Gastroesophageal sphincter (tissue), 4 donors: ENCODE measurements at places on chromosomes 2 and 18. TPM values are rescaled to one million over a fixed set of nuclear protein-coding genes. Genes with fewer than 3 reads are reported as not detected.
A peak's percentile ranks its signal among the peaks of the same experiment; 100 is the strongest.

GRCh38 chr2:98479959-98480524 is 35.4 kb downstream of the INPP4A start:
- no peaks in the 10 kb centered on the region for H3K27me3 ChIP-seq
- no peaks in the 10 kb centered on the region for H3K36me3 ChIP-seq
- H3K4me3 ChIP-seq: no peak overlapping the region
- H3K4me1 ChIP-seq: peaks cover 48% of the 10 kb centered on the region

GRCh38 chr18:3329471-3329870 is 67.5 kb downstream of the MYL12B start:
- no peak overlapping the region for H3K27ac ChIP-seq
- H3K27me3 ChIP-seq: peaks cover 4% of the 10 kb centered on the region
- no peak overlapping the region for H3K4me3 ChIP-seq
- no peak for ATAC-seq
- no peaks in the 10 kb centered on the region for H3K4me1 ChIP-seq
- no peaks in the 10 kb centered on the region for H3K36me3 ChIP-seq

GRCh38 chr2:80348953-80349352 is 44.4 kb upstream of the LRRTM1 start:
- H3K4me1 ChIP-seq: no peaks in the 10 kb centered on the region
- no peak overlapping the region for H3K4me3 ChIP-seq
- no peaks in the 10 kb centered on the region for H3K27me3 ChIP-seq
- no peak overlapping the region for H3K27ac ChIP-seq
- H3K36me3 ChIP-seq: no peaks in the 10 kb centered on the region
- no peak for ATAC-seq

GRCh38 chr2:47751856-47752414 is 31.0 kb upstream of the MSH6 start:
- ATAC-seq: no peak
- H3K27ac ChIP-seq: no peak overlapping the region
- H3K4me3 ChIP-seq: no peak overlapping the region
- H3K27me3 ChIP-seq: peaks cover 9% of the 10 kb centered on the region
- H3K36me3 ChIP-seq: no peaks in the 10 kb centered on the region

DNA sequence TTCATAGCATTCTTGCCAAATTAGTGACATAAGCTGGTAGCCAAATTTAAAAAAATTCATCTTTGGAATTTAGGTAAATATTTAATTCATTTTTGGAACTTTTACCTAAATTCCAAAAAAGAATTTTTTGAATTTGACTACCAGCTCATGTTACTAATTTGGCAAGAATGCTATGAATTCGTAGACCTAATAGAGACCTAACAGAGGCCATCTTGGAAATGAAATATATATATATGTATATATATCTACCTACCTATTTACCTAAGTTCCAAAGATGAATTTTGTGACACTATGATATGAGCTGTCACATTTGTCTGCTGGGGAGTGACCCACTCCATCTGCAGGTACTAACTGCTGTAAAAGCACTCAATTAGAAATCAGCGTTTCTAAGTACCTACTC is 65.6 kb downstream of the MYOM1 start:
- H3K4me1 ChIP-seq: no peaks in the 10 kb centered on the region
- no peak overlapping the region for H3K27ac ChIP-seq
- no peak for ATAC-seq
- H3K4me3 ChIP-seq: no peak overlapping the region
- peaks cover 7% of the 10 kb centered on the region for H3K36me3 ChIP-seq

- H3K4me3 ChIP-seq: no peak overlapping the region
- H3K4me1 ChIP-seq: no peaks in the 10 kb centered on the region
- H3K27me3 ChIP-seq: no peaks in the 10 kb centered on the region
- ATAC-seq: no peak
- no peak overlapping the region for H3K27ac ChIP-seq
These were observed 659.0 kb upstream of the CDH7 start for GRCh38 chr18:65091744-65092329.

GRCh38 chr2:62362561-62362960 is 143.4 kb downstream of the TMEM17 start:
- H3K4me1 ChIP-seq: no peaks in the 10 kb centered on the region
- no peaks in the 10 kb centered on the region for H3K27me3 ChIP-seq
- H3K4me3 ChIP-seq: no peak overlapping the region
- no peak overlapping the region for H3K27ac ChIP-seq
- H3K36me3 ChIP-seq: no peaks in the 10 kb centered on the region
- no peak for ATAC-seq

DNA sequence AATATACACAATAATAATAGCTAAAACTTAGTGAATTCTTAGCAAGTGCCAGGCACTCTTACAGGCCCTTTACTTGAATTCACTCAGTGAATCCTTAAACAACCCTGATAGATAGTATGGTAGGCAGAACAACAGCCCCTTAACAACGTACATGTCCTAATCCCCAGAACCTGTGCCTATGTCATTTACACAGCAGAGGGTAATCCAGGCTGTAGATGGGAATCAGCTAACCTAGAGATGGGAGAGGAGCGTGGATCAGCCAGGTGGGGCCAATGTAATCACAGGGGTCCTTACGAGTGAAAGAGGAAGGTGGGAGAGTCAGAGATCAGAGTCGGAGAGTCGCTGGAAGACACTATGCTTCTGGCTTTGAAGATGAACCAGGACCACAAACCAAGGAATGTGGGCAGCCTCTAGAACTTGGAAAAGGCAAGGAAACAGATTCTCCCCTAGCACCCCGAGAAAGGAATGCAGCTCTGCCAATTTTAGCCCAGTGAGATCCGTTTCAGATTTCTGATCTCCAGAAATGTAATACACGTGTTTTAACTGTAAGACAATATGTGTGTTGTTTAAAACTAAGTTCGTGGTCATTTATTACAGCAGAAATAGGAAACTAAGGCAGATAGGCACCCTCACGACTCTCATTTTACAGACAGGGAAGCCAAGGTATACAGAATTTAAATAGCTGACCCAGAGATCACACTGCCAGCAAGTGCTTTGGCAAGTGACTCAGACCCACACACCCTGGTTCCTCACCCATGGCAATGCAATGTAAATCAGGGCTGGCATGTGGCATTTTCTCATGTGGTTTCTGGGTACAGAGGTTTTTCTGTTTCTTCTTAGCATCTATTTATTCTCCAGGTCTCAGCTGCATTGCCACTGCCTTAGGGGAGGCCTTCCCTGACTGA is 68.9 kb downstream of the DOCK10 start:
- H3K36me3 ChIP-seq: no peaks in the 10 kb centered on the region
- no peaks in the 10 kb centered on the region for H3K27me3 ChIP-seq
- no peak for ATAC-seq

DNA sequence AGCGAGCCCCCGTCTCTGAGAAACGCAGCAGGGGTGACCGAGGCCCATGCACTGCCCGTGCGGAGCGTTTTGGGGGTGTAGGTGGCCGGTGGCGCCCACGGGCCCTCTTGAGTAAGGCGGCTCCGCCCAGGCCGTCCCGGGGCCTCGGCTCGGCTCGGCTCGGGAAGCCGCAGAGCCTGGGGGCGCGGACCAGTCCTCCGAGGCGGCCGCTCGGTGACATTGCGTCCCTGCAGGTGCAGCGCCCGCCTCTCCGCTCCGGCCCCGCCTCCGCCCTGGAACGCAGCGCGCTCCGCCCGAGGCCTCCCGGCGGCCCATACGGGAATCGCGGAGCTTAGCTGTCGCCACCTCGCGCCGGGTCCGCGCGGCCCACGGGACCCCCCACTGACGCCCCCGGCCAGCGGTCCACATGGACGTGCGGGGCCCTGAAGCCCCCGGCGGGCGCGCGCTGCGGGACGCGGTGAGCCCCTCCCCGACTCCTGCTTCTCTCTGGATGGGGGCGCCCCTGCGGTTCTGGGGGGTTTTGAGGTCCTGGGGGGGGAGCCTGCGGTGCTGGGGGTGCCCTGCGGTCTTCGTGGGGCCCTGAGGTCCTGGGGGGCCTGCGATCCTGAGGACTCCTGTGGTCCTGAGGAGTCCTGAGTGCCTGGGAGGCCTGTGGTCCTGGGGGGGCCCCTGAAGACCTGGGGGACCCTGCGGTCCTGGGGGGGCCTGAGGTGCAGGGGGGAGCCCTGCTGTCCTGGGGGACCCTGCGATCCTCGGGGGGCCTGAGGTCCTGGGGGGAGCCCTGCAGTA is at the start of gene HSBP1L1:
HSBP1L1 (plus strand) TSS at position 314 of the 789 bp plus-strand sequence; CDS start at position 407, 93 bp downstream.
- H3K27ac ChIP-seq: peak within 1 kb of the TSS; percentile 19
- no peaks in the 10 kb centered on the region for H3K36me3 ChIP-seq
- ATAC-seq: peak; percentile 87
- peak within 1 kb of the TSS; percentile 70 for H3K4me3 ChIP-seq

- ATAC-seq: no peak
- no peaks in the 10 kb centered on the region for H3K27me3 ChIP-seq
- no peak overlapping the region for H3K27ac ChIP-seq
- H3K36me3 ChIP-seq: no peaks in the 10 kb centered on the region
These were observed 272.3 kb upstream of the PKDCC start for GRCh38 chr2:41775366-41776025.

DNA sequence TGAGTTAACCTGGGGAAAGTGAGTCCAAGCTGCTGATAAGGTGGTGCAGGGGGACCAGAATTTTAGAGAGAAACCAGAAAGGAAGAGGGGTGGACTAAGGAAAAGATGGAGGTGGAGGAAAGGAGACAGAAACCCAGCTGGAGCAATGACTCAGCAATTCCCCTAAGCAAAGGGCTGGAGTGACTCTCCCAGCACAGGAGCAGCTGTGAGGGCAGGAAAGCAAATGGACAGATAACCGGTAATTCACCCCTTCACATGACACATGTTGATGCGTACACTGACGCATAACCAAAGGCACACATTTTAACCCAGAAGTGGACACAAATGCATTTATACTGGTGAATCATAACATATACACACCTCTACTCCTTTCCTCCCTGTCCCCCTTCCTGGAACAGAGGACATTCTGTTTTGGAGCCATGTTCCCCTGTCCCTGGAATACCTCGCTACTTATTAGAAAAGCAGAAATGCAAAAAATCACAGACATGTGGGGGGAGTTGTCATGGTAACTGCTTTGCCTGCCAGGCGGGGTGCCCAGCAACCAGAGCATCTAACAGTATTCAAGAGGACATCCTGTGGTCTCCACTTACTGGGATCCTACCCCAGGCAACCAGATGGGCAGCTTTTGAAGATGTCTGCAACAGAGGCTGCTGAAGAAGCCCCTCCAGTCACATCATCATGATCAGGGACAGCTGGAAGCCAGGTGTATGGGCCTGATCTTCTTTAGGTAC is 4.7 kb downstream of the CDK5R2 start:
- H3K4me3 ChIP-seq: no peak overlapping the region
- peaks cover 97% of the 10 kb centered on the region for H3K27me3 ChIP-seq
- H3K4me1 ChIP-seq: peaks cover 5% of the 10 kb centered on the region

- ATAC-seq: no peak
- H3K4me3 ChIP-seq: no peak overlapping the region
- H3K4me1 ChIP-seq: no peaks in the 10 kb centered on the region
- H3K36me3 ChIP-seq: no peaks in the 10 kb centered on the region
- no peaks in the 10 kb centered on the region for H3K27me3 ChIP-seq
These were observed 297.4 kb downstream of the CALCRL start for GRCh38 chr2:187150670-187151069.

- H3K36me3 ChIP-seq: no peaks in the 10 kb centered on the region
- no peaks in the 10 kb centered on the region for H3K27me3 ChIP-seq
- no peak overlapping the region for H3K4me3 ChIP-seq
- H3K4me1 ChIP-seq: peaks cover 24% of the 10 kb centered on the region
- peak; percentile 55 for ATAC-seq
- peak overlapping the region; percentile 67 for H3K27ac ChIP-seq
These were observed 36.9 kb downstream of the TRAK2 start for GRCh38 chr2:201414099-201415023.

- H3K27ac ChIP-seq: no peak overlapping the region
- H3K4me3 ChIP-seq: no peak overlapping the region
- no peaks in the 10 kb centered on the region for H3K27me3 ChIP-seq
- H3K36me3 ChIP-seq: peaks cover 15% of the 10 kb centered on the region
- peaks cover 5% of the 10 kb centered on the region for H3K4me1 ChIP-seq
These were observed 22.8 kb downstream of the TTLL4 start for GRCh38 chr2:218733171-218734021.

GRCh38 chr2:37180006-37180639 is 8.3 kb downstream of the SULT6B1 start:
- no peak for ATAC-seq
- H3K27me3 ChIP-seq: no peaks in the 10 kb centered on the region
- H3K4me1 ChIP-seq: no peaks in the 10 kb centered on the region
- no peak overlapping the region for H3K4me3 ChIP-seq

GRCh38 chr2:63425606-63426005 is 162.7 kb downstream of the WDPCP start:
- H3K36me3 ChIP-seq: peaks cover 14% of the 10 kb centered on the region
- no peaks in the 10 kb centered on the region for H3K4me1 ChIP-seq
- H3K27ac ChIP-seq: no peak overlapping the region

DNA sequence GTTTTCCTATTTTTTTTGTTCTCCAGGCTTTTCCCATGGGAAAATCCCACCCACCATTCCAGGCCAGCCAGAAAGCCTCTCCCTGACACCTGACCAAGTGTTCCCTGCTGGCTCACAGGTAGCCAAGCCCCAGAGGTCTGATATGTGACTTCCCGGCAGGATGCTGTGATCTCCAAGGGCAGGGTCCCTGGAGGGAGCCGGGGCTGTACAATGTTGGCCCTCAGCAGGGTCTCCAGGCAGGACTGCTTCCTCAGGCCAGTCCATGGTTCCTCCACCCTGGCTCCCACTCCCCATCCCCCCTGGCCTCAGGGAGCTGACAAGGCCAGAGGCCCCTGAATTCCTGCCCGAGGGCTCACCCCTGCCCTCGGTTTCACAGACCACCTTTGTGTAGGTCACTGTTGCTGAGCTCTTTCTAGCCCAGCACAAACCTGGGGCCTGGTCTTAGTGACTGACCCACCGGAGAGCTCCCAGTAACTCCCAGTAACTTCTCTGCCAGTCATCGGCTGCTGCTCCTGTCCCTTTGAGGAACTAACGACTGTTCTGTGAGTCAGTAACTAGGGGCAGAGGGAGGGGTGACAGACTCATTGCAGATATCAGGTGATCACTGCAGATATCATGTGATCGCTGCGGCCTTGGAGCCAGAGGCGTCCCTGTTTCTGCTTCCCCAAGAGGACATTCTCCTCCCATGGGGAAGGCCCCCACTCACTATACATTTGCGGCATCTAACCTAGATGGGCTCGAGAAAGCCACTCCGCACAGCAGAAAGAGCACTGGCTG is 38.7 kb downstream of the SDC1 start:
- H3K4me1 ChIP-seq: no peaks in the 10 kb centered on the region
- H3K27ac ChIP-seq: no peak overlapping the region
- no peak overlapping the region for H3K4me3 ChIP-seq
- peak; percentile 37 for ATAC-seq
- no peaks in the 10 kb centered on the region for H3K27me3 ChIP-seq
- no peaks in the 10 kb centered on the region for H3K36me3 ChIP-seq

- no peak overlapping the region for H3K27ac ChIP-seq
- H3K4me1 ChIP-seq: no peaks in the 10 kb centered on the region
- no peak for ATAC-seq
- no peaks in the 10 kb centered on the region for H3K27me3 ChIP-seq
- no peaks in the 10 kb centered on the region for H3K36me3 ChIP-seq
- no peak overlapping the region for H3K4me3 ChIP-seq
These were observed 311.1 kb downstream of the TXNL1 start for GRCh38 chr18:56327191-56327885.

The IL1R1 gene
- 77.5 TPM for total RNA-seq

The ANKRD62 gene
- not detected for total RNA-seq
